ENCODE measurements at places on chromosomes 5 and 9. TPM values are rescaled to one million over a fixed set of nuclear protein-coding genes. Genes with fewer than 3 reads are reported as not detected.
A peak's percentile ranks its signal among the peaks of the same experiment; 100 is the strongest.

DNA sequence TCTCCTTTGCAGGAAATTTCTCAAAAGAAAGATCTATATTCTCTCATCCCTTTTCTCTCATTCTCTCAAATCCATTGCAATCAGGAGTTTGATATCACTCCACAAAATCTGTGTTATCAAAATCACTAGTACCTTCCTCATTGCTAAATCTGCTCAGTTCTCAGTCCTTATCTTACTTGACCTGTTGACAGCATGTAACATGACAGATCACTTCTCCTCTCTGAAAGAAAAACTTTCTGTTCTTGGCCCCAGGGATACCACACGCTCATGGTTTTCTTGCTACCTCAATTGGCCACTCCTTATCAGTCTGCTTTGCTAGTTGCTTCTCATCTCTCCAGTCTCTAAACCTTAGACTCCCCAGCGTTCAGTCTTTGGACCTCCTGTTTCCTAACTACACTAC, 22.1 kb downstream of the SRP19 start:
- no peak overlapping the region for H3K4me3 ChIP-seq
- no peaks in the 10 kb centered on the region for H3K27me3 ChIP-seq
- H3K36me3 ChIP-seq = peaks cover 20% of the 10 kb centered on the region
- no peak overlapping the region for H3K27ac ChIP-seq
- H3K4me1 ChIP-seq = no peaks in the 10 kb centered on the region

- H3K27me3 ChIP-seq = peaks cover 3% of the 10 kb centered on the region
- no peak for DNase-seq
- H3K4me1 ChIP-seq = peaks cover 8% of the 10 kb centered on the region
Measured at GRCh38 chr5:154523709-154524108, 45.7 kb upstream of the HAND1 start.

- H3K4me1 ChIP-seq = peaks cover 3% of the 10 kb centered on the region
- no peak for DNase-seq
- H3K4me3 ChIP-seq = no peak overlapping the region
Measured at GRCh38 chr5:106962464-106963230, 708.1 kb downstream of the EFNA5 start.

DNA sequence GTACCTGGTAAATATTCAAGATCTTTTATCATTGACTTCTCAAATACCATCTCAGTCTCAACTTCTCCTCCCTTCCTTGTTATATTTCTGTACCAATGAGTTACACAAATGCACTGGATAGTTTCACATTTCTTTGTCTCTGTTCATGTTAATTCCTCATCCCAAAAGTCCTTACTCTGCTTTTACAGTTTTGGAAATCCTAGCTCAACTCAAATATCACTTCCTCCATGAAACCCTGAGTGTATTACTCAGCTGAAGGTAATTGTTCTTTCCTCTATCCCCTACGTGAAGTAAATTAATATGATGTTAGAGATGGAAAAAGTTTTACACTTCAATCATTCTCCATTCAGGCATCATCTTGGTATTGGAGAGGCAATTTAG, 241.5 kb downstream of the TLE4 start:
- H3K4me3 ChIP-seq = no peak overlapping the region
- H3K27ac ChIP-seq = no peak overlapping the region
- no peaks in the 10 kb centered on the region for H3K36me3 ChIP-seq
- H3K27me3 ChIP-seq = peaks cover 2% of the 10 kb centered on the region

- DNase-seq = no peak
- peaks cover 36% of the 10 kb centered on the region for H3K36me3 ChIP-seq
- H3K4me1 ChIP-seq = peaks cover 70% of the 10 kb centered on the region
- peaks cover 27% of the 10 kb centered on the region for H3K27me3 ChIP-seq
- H3K27ac ChIP-seq = peak overlapping the region; percentile 99
- H3K4me3 ChIP-seq = peak overlapping the region; percentile 81
Measured at GRCh38 chr9:113588242-113588810, 124.8 kb downstream of the RGS3 start.

CDKN2A gene
- total RNA-seq = not detected

Data from endothelial cell (in vitro differentiated cells).